ENCODE measurements at places on chromosomes 13 and 19.

- DNase-seq: no peak
Measured at GRCh38 chr13:97448503-97449251, 14.7 kb downstream of the RAP2A start.

DNA sequence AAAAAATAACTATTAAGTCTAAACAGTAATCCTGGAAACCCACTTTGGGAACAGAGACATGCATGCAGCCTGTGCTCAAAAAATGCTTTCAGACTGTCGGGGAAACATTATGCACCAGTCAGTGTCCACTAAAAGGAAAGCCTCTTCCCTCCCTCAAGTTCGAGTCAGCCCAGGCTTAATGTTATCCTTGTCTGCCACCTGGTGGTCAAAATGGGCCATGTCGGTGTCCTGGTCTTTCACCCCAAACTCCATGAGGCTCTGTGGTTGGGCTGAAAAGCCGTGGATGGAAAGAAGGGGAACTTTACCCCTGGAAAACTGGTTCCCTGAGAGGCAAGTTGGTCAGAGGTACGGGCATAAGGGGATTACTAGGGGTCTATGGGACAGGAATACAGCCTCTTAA, 88.4 kb upstream of the ZNF492 start:
- DNase-seq: no peak

- no peak for DNase-seq
Measured at GRCh38 chr13:112715715-112716460, 26.1 kb downstream of the ATP11A start.

GRCh38 chr13:27182844-27183497, 11.4 kb upstream of the USP12 start:
- no peak for DNase-seq

GRCh38 chr13:111115965-111116521, 933 bp downstream of the ARHGEF7 start:
- DNase-seq: peak; percentile 70

DNA sequence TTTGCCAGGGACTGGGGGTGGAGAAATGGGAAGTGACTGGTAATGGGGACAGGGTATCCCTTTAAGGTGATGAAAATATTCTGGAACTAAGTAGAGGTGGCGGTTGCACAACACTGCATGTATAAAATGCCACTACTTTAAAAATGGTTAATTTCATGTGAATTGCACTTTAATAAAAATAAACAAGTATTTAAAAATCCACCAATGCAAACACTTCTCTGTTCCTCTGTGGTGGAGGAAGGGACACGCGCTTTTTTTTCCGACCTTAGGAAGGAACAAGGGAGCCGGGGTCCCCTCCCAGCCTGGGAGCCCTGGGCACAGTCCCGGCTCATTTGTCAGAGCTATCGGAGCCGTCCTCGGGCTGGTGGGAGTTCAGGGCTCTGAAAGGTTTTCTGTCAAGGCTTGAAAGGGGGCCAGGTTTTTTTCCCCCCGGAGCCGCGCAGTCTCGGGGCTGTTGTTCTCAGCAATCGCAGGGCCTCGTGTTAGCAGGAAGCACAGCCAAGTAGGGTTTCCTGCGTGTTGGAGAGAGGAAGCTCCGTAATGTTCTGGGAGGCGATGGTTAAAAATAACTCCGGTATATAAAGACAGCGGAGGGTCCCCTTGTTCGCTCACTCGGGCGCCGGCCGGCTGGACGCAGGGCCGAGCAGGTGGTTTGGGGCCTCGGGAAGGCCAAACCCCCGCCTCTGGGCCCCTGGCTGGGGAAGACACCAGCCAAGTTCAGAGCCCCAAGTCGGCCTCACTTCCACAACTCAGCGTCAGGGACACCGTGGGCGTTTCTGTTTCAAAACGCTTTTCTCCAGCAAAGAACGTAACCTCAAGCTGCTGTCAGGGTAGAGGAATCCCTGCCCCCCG, 41.2 kb upstream of the KLF2 start:
- peak; percentile 16 for DNase-seq

- no peak for DNase-seq
Measured at GRCh38 chr19:5001615-5002014, 32.7 kb downstream of the KDM4B start.

- no peak for DNase-seq
Measured at GRCh38 chr13:66323745-66324347, 906.3 kb downstream of the PCDH9 start.

DNA sequence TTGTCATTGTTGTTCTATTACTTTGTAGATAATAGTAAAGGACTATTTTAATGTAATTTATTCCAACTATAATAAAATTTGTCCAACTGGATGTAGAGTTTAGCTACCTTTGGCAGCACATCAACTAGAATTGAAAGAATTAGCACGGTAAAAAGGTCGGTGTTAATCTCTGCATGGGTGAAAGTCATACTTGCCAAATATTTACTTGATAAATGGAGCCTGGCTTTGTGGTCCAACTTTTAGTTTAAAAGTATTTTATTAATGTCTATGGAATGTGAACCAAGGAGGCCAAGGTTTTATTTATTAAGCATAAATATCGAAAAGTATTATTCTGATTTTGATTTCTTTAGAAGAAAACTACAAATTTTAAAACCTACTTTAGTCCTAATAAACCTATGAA, 1389.0 kb downstream of the PCDH9 start:
- no peak for DNase-seq

DNA sequence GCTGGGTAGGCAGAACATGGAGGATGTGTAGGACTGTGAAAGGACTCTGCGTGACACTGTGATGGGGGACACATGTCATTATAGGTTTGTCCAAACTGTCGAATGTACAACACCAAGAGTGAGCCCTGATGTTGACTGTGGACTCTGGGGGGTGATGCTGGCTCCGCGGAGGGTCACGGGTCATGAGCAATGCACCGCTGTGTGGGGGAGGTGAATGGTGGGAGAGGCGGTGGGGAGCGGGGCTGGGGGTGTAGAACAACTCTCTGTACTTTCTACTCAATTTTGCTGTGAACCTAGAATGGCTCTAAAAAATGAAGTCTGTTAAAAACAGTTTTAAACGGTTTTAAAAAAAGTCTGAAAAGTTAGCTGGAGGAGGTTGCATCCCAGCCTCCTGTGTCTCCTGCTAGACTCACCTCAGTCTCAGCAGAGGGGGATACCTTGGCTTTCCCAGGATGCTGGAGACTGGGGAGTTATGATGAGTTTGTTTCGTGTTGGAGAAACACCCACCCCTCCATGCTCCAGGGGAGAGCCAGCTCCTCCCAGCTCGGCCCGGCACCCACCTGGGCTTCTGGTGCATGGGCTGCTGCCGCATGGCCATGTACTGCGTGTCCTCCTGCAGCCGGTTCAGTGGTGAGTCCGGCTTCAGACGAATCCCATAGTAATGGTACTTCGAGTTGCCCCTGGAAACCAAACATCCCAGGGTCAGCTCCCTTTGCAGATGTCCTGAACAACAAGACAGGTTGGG, 34.7 kb upstream of the RANBP3 start:
- no peak for DNase-seq

GRCh38 chr13:37139356-37139755, 33.9 kb upstream of the CSNK1A1L start:
- no peak for DNase-seq

DNA sequence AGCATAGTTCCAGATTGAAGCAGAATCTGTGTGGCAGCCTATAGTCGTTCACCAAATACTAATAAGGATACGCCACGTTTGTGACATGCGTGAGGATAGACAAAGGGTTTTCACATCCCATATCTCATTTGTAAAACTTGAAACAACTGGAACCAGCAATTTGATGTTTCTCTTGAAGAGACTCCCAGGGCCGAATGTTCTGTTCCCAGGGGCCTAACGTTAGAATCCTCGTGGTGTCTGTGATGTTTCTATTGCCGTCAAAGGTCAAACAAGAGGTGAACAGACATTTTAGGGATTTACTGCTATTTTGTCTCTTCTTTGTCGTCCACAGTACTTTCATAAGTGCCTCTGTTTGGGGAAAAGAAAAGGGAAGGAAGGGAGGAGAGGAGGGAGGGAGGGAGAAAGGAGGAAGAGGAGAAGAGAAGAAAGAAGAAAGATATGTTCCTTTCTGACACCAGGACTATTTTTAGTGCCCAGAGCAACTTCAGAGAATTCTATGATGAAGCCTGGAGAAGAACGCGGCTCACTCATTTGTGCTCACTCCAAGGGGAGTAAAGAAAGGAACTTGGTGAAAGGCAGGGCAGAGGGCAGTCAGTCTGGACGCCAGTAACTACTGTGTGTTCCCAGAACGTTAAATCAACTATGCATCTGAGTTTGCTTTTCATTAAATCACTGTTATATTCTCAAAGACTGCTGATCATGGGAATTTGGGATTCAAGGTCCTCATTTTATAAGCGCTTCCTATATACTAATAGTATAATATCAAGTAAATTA, 154.5 kb downstream of the DCT start:
- DNase-seq: no peak

- DNase-seq: no peak
Measured at GRCh38 chr19:8340341-8341096, 2.5 kb downstream of the KANK3 start.

DNA sequence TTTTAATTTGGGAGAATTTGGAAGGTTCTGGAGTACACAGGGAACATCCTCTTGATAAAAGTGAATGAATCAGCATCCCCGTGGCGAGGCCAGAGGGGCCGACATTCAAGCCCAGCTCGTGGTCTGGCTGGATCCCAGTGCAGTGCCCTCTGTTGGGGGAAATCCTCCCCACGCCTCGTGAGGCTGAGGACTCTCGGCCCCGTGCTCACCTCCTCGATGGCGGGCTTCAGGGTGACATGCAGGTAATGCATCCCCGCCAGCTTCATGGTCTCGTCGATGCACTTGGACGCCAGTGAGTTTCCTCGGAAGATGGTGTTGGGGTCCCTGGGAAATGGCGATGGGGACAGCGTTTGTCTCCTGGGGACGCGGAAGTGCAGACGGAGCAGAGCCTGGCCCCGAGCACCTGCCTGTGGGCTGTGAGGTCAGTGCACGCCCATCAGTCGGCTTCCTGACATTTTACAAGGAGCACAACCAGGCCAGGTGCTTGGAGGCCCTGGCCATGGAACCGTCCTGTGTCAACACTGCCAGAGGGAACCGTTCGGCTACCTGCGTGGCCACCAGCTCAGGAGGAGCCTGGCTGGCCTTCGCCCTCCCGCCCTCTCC, 43.3 kb upstream of the C13orf46 start:
- peak; percentile 10 for DNase-seq

GRCh38 chr19:50532952-50533351, 19.2 kb upstream of the ASPDH start:
- DNase-seq: no peak

GRCh38 chr13:64930636-64931035, 2299.5 kb downstream of the PCDH9 start:
- DNase-seq: no peak

DNA sequence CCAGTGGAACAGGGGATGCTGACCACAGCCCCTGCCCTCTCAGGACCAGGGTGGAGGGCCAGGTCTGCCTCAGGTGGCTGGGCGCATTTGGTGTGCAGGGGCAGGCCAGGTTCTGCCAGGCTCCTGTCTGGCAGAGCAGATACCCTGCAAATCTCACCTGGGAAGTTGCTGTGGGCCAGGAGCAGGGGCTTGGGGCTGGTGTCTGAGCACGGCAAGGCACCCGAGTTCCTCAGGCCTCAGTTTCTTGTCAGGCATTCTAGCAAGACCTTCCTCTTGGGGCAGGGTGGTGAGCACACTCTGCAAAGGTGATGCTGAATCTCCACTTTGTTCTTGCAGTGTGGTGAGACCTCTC, 1.1 kb downstream of the CRTC1 start:
- no peak for DNase-seq

DNA sequence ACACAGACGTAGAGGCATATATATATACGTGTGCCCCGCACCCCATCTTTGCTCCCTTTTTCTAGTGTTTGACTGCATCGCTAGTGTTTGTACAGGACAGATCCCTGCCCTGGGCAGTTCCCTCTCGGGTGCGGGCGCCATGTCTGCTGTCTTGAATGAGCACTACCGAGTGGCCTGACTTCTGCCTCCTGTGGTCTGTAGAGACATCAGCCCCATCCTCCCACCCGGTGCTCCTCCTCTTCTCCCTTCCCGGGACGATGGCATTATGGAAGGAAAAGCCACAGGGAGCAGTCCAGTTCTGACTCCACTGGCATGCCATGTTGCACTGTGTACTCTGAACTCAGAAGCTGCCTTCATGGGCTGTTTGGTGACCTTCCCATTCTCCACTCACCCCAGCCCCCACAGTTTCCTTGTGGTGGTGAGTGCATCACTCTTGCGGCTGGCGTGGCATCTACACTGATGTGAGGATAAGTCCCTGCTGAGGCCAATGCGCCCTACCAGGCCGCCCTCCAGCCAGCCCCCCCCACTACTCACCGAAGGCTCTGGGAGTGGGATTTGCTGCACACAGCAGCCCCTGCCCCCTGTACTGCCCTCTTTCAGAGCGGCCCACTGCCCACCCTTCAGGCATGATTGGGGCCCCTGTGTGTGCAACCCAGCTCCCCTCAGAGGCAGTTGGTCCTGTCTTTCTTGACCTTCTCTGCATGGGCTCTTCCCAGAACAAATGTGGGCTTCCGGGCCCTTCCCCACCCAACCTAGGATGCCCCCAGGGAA, 25.2 kb downstream of the TDRD12 start:
- no peak for DNase-seq
